Fibroblast of villous mesenchyme (primary cell): ENCODE measurements at places on chromosomes 1 and 21. TPM values are rescaled to one million over a fixed set of nuclear protein-coding genes. Genes with fewer than 3 reads are reported as not detected.

The ERG gene
- total RNA-seq, result not detected in 2 replicates

The ADGRB2 gene
- total RNA-seq, result 11.3 and 14.2 TPM in 2 replicates

The REN gene
- total RNA-seq, result 4.3 and 8.7 TPM in 2 replicates

The CHD1L gene
- total RNA-seq, result 30.0 and 37.6 TPM in 2 replicates

The IVL gene
- total RNA-seq, result not detected in 2 replicates

The RIMS3 gene
- total RNA-seq, result 0.32 and 0.86 TPM in 2 replicates

The OSBPL9 gene
- 85.4 and 103 TPM in 2 replicates for total RNA-seq

The SYNJ1 gene
- 7.1 and 7.3 TPM in 2 replicates for total RNA-seq

The OR2T11 gene
- total RNA-seq, result not detected in 2 replicates

The CFAP141 gene
- total RNA-seq, result not detected in 2 replicates

The LAMB3 gene
- 3.9 and 14.2 TPM in 2 replicates for total RNA-seq

The EPHB2 gene
- 4.3 and 9.7 TPM in 2 replicates for total RNA-seq

The STK40 gene
- 17.4 and 24.6 TPM in 2 replicates for total RNA-seq

The RAVER2 gene
- total RNA-seq, result 7.1 and 9.1 TPM in 2 replicates
